ENCODE measurements at places on chromosomes 1 and 21.

DNA sequence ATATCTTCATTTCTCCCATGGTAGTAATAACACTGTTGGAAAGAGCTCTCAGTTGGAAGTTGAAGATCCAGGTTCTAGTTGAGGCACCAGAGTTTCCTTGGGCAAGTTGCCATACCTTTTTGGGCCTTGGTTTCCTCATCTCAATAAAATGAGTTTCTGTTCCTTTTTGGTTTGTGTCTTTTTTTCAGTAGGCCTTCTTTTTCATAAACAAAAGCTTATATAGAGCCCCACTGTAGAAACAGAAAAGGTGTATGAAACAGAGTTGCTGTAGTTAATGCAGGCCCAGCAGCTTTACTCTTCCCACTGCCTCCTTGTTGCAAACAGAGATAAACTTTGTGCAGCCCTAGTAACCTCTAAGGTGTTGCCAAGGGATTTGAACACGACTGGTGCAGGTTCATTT lies 41.7 kb downstream of the WNT4 start:
- no peak for DNase-seq

- DNase-seq, result no peak
Observed at GRCh38 chr1:162022626-162023025, 1.0 kb downstream of the OLFML2B start.

DNA sequence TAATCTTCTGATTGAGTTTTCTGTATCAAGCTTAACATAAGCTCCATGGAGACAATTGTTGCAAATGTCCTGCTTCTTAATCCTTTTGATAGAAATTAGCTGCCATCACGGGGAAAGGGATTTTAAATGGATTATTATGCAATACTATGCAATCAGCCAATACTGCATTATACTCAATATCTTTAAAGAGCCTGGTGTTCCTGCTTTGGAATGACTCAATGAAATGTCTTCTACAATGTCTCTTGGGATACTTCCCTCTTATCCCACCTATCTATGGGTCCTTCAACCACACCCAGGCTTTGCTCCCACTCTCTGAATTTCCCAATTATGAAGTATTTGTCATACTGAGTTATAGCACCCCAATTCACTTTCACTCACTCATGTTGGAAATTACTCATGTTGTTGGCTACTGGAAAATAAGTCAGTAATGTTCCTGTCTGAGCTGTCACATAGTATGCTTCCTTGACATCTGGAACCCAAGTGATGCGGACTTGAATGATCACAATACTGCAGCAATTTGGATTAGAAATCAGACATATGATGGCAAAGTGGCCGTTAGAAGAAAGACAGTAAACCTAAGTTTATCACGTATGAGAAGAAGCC lies 85.0 kb downstream of the TPR start:
- no peak for DNase-seq

- DNase-seq, result no peak
Observed at GRCh38 chr1:5983361-5984103, 8.7 kb downstream of the NPHP4 start.

DNA sequence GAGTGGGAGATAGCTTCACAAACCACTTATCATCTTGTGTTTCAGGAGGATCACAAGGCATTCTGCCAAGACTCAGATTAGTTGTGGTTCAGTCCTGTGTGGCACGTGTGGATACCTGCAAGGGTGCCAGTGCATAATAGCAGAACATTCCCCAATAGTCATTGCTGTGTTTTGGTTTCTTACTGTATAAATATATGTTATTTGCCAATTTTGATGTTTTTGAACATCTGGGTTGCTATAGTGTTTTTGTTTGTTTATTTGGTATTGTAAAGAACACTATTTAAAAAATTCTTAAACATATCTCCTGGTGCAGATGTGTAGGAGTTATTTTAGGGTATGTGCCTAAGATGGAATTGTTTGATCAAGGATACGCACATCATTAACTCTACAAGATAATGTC lies 5.4 kb upstream of the NTMT2 start:
- DNase-seq, result no peak

GRCh38 chr1:165759095-165759494 lies 9.6 kb downstream of the TMCO1 start:
- DNase-seq, result no peak

GRCh38 chr1:153688736-153689328 lies 10.3 kb downstream of the NPR1 start:
- no peak for DNase-seq
